ENCODE measurements at places on chromosomes 4 and X.

GRCh38 chrX:134933911-134934310 is 56.9 kb upstream of the SMIM10 start:
- no peak for DNase-seq

- no peak for DNase-seq
These were observed 1840.1 kb downstream of the PCDH7 start for GRCh38 chr4:32560306-32560705.

DNA sequence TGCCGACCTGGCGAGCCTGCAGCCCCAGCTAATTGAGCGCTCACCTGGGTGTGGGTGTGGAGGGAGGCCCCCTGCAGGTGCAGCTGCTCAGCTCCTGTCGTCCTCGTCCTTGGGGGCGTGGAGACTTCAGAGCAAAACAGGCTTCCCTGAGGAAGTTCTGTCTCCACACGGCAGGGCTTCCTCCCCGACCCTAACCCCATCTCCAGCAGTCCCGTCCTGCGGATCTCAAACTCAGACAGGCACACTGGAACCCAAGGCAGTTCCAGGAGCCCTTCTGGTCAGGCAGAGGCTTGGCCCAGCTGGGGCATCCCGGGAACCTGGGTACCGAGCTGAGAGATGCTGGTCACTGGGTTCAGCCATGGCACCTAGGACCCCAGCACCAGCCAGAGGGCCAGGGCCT is 24.4 kb downstream of the TACC3 start:
- DNase-seq = no peak

DNA sequence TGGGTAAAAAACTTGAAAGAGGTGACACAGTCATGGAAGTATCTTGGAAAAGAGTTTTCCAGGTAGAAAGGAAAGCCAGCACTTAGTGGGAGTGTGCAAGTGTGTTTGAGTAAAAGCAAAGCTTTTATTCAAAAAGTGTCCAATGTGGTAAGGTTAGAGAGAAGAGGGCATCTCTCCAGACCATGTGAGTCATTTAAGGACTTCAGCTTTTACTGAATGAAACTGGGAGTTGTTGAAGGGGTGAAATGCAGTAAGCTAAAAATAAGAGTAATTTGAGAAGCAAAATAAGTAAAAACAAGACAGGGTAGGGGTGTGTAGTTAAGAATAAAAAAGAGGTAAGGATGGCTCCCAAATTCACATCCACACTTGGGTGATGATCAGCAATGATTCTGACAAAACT is 238.9 kb downstream of the SLC7A11 start:
- no peak for DNase-seq

GRCh38 chr4:154559141-154559493 is 3.7 kb upstream of the FGB start:
- no peak for DNase-seq
